ENCODE measurements at places on chromosomes 1 and 21.
A peak's percentile ranks its signal among the peaks of the same experiment; 100 is the strongest.

GRCh38 chr1:36836196-36836883, 198.0 kb downstream of the GRIK3 start:
- DNase-seq = no peak

- DNase-seq = no peak
Observed at GRCh38 chr21:34126691-34127090, 53.3 kb downstream of the MRPS6 start.

GRCh38 chr1:180933141-180933540, 20.4 kb downstream of the KIAA1614 start:
- no peak for DNase-seq

- DNase-seq = no peak
Observed at GRCh38 chr1:62038594-62039284, 155.9 kb upstream of the L1TD1 start.

DNA sequence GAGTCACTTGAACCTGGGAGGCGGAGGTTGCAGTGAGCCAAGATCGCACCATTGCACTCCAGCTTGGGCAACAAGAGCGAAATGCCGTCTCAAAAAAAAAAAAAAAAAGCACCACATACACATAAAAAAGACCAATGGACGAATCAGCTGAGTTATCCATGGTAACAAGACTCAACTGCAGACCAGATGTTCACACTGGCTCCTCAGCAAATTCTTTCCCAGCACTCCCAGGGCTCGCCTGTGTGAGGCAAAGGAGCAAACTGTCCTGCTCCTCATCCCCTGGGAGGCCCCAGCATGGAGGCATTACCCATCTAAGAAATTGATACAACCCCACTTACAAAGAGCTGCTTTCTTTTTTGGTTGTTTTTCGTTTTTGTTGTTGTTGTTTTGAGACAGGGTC, 3.1 kb downstream of the TMEM234 start:
- DNase-seq = no peak

DNA sequence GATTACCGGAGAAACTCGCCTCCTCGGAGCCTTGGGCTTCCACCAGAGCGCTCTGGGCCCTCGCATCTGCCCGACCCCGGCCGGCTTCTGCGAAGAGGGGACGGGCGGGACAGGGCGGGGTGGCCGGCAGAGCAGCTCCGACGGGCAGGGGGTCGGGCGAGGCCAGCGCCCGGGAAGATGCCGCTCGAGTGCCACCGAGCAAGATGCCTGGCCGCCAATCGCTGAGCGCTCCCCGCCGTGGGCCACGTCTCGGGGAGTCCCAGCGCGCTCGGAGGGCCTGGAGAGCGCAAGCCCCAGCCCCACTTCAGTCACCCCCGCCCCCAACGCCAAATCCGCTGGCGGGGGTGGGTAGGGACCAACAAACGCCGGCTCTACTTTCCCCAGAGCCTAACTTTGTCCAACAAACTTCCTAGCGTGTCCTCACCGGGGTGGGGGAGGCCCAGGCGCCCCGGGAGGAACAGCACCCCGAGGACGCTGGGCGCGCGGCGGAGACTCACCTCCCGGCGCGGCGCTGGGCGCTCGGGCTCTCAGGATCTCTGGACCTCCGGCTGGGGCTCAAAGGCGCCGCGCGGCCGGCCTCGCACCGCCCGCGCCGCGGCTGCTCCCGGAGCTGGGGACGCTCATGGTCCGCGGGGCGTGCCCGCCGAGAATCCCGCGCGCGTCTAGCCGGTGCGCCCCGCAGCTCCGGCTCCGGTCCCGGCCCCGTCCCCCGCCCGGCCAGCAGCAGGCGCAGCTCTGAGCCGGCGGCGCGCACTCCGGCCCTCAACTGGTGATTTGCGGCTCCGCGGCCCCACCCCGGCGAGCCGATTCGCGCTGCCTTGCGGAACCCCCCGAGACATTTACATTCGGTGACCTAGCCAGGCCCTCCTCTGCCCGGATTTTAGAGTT, at the start of gene BCAR3:
TSS of gene BCAR3 (minus strand) at position 737 of the 888 bp plus-strand sequence. CDS start 6,907 bp downstream, outside the sequence.
- DNase-seq = peak; percentile 46

- no peak for DNase-seq
Observed at GRCh38 chr1:75720820-75721219, 3.7 kb upstream of the ACADM start.

GRCh38 chr1:147384804-147385203, 142.3 kb downstream of the CHD1L start:
- DNase-seq = no peak

DNA sequence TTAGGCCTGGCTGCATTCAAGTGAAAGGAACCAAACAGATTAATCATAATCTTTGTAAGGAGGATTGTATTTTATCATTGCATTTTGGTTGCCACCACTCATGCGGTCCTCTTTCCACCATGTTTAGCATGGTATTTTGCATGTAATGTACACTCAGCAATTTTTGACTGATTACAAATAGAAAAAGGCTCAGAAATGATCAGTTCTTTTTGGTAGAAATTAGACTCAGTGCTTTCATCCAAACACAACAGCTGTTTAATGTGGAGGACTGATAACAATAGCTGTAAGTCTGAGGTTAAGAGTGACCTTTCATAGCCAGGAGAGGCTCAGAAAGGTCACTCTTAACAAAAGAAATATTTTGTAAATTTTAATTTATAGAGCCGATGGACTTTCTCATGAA, 25.3 kb upstream of the DPH5 start:
- DNase-seq = no peak
